ENCODE measurements at places on chromosomes 6 and 20.

DNA sequence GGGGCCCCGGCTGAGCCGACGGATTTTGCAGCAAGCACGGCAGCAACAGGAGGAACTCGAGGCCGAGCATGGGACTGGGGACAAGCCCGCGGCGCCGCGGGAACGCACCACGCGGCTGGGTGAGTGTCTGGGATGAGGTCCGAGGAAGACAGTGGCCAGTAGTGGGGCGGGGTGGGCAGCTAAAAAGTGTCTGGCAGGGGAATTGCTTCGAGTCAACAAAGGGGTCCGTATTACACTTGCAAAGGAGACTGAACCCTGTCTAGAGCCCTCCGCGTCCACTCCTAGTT, 356 bp downstream of the BYSL start:
- DNase-seq = no peak

- DNase-seq = no peak
Observed at GRCh38 chr6:83385473-83385872, 45.4 kb downstream of the ME1 start.

DNA sequence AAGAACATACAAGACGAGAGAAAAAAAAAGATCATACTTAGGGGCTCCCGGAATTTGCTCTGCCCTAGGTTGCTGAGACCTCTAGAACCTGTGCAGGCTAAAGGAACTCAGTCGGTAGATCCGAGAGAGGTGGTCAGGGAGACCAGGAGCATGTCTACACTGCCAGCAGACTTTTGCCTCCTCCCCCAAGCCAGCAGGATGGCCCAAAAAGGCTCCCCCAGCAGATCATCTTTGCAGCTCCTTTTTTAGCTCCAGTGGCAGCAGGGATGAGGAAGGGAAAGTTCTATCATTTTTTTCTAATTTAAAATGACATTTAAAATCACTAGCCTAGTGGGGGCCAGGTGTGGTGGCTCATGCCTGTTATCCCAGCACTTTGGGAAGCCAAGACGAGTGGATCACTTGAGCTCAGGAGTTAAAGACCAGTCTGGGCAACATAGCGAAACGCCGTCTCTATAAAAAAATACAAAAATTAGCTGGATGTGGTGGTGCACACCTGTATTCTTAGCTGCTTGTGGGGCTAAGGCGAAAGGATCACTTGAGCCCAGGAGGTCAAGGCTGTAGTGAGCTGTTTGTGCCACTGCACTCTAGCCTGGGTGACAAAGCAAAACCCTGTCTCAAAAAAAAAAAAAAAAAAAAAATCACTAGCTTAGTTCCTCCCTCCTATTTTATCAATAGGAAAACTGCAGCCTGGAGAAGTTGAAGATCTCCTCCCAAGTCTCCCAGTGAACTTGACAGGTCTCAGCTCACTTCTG, 69.3 kb upstream of the MYL9 start:
- DNase-seq = no peak

GRCh38 chr6:14929291-14929690, 316.6 kb upstream of the JARID2 start:
- no peak for DNase-seq

- no peak for DNase-seq
Observed at GRCh38 chr6:79048611-79049010, 29.4 kb downstream of the PHIP start.

DNA sequence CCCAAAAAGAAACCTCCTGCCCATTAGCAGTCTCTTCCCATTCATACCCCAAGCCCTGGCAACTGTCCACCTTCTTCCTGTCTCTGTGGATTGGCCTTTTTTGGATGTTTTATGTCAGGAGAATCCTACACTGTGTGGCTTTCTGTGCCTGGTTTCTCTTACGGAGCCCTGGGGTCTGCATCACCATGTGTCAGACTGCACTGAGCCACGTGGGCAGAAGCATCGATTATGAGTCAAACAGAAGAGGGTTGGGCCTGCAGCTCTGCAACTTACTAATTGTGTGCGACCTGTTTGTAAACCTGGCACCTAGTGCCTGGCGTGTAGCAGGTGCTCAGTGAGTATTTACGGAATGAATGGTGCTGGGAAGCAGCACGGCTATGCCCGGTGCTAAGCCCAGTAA, 62.6 kb downstream of the IGF2R start:
- no peak for DNase-seq

DNA sequence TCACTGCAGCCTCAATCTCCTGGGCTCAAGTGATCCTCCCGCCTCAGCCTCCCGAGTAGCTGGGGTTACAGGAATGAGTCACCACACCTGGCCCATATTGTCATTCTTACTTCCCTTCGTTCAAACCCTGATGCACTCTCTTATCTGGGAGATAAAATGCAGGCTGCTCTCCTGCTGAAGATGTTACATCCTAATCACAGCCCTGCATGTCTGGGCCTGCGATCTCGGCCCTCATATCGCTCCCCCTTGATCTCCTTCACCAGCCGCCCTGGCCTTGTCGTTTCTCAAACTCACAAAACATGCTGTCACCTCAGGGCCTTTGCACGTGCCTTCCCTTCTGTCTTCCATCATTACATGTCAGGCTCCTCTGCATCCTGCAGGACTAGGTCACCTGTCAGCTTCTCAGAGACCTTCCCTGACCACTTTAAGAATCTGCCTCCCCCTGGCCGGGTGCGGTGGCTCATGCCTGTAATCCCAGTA, 8.8 kb upstream of the C20orf203 start:
- no peak for DNase-seq

All from NCI-H524 treated with DMSO at 0.1 percent for 48 hours (cell line).